ENCODE measurements at places on chromosomes 12 and 14.

DNA sequence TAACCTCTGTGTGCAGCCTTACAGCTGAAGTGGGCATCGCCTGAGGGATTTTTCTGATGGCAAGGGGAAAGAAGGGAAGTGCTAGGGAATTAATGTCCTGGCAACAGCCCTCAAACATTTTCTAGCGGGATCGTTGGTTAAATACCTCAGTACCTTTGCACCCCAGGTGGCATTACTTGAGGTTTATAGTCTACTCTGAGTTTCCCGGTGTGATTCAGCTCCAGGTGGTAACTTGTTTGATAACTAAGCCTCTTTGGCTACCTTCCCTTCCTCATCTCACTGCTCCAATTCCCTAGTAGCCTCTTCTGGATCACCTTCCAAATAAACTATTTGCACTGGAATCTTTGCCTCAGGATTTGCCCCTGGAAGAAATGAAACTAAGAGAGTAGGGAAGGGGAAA is 237.0 kb upstream of the SSTR1 start:
- no peak for DNase-seq

GRCh38 chr12:130970165-130970907 is 16.6 kb downstream of the ADGRD1 start:
- no peak for DNase-seq

DNA sequence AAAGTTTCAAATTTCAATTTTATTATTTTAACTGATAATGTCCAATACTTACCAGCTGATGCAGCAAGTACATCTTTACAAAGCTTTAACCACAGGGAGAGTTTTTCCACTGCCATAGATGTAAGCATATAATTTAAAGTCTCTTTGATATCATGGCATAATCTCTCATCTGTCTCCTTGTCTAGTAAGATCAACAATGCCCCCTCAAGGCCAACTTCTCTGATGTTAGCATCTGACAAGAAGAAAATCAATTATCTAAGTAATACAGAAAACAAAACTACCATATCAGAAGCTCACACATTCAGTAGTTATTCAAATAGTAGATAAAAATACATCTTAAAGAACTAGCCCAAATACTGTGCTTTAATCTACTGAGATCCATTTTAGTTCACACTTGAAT is 94.2 kb downstream of the HEATR5A start:
- DNase-seq: peak; percentile 38

GRCh38 chr12:106871477-106871876 is 84.2 kb upstream of the TMEM263 start:
- peak; percentile 47 for DNase-seq

DNA sequence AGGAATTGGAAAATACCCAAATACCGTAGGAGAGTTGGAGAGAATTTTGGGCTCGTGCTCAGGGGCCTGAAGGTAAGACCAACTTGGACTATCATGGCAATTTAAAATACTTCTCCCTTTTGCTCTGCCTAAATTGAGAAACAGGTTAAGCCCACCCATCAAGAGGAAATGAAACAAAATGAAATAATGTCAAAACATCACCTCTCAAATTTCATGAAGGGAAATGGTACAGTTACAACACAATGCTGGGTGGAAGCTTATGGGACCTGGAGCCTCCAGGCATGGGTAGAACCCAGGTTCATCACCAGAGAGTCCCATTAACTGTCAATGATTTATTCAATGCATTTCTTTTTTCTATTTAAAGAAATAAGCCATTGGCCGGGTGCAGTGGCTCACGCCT is 33.7 kb downstream of the FOS start:
- DNase-seq: no peak

DNA sequence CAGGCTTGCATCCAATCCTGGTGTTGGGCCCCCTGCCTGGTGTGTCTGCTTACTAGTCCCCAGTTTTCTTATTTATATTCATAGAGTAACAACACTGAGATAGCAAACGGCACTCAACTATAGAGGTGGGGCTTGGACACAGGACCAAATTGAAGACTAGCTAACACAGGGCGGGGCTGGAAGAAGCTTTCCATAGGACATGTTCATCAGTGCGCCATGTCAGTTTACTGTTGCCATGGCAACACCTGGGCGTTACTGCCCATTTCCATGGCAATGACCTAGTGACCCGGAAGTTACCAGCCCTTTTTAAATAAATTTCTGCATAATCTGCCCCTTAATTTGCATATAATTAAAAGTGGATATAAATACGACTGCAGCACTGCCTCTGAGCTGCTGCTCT is 275.5 kb upstream of the TMEM132C start:
- no peak for DNase-seq

DNA sequence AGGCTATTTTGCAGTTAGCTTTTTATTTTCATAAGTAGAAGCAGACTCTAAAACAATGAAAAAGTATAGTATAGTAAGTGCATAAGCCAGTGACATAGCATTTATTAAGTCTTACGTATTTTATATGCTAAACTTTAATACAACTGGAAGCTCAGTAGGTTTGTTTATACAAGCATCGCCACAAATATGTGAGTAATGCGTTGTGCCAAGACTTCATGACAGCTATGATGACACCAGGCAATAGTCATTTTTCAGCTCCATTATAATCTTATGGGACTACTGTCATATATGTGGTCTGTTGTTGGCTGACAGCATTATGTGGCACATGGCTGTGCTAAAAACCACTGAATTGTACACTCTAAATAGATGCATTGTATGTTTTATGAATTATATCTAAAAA is 40.3 kb downstream of the SLC38A2 start:
- DNase-seq: no peak

DNA sequence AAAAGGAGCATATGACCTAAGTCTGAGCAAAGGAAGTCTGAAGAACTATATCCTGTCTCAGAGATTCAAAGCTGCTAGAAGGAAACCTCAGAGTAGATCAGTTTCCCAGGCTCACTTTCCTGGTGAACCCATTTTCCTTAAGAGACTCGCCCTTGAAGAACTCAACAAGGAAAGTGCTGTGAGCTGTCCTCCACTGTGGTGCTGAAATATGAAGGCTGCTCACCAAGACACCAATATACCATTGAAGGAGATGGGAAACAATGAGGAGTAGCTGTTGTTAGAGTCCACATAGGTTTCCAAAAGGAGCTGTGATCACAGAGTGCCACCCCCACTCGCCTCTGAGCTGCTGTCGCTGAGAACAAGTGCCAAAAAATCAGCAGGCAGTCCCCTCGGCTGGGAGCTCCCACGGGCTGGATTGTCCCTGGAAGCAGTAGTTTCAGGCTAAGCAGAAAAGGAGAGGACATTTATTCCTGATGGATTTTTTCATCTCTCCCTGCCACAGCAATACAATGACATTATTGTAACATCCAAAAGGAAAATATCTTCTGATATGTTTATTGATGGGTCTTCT is 282.1 kb downstream of the RPS29 start:
- DNase-seq: peak; percentile 52

- DNase-seq: peak; percentile 34
Observed at GRCh38 chr12:57810450-57810849, 8.1 kb downstream of the AVIL start.
